ENCODE measurements at places on chromosomes 2 and 18.
A peak's percentile ranks its signal among the peaks of the same experiment; 100 is the strongest.

- DNase-seq: peak; percentile 2
These were observed 643.3 kb downstream of the SOCS6 start for GRCh38 chr18:70931942-70932814.

DNA sequence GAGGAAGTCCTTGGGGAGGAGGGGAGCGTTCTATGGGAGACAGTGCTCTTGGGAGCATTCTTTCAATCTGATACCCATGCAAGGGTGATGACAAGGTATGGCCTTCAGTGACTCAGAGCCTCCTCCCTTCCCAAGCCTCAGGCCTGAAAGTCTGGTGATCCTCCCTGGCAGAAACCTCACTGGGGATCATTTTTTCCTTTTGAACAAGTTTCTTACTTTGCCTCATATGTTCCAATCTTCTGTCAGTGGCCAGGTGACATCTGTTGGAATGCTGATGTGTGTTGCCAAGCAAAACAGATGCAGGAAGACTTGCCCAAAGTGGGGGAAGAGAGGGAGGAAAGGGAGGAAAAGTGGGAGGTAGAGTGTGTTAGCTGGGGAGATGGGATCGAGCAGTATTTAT lies 224.8 kb downstream of the NEDD4L start:
- no peak for DNase-seq

GRCh38 chr2:5067816-5068215 lies 624.4 kb upstream of the SOX11 start:
- no peak for DNase-seq

- no peak for DNase-seq
These were observed 279.2 kb upstream of the THSD7B start for GRCh38 chr2:136486115-136486514.
